ENCODE measurements at places on chromosomes 2 and 18. TPM values are rescaled to one million over a fixed set of nuclear protein-coding genes. Genes with fewer than 3 reads are reported as not detected.

The BCL11A gene
- not detected for total RNA-seq

GRCh38 chr2:7672685-7673071 lies 755.5 kb downstream of the RNF144A start:
- no peak for DNase-seq

GRCh38 chr2:34570266-34570872 lies 971.3 kb upstream of the FAM98A start:
- DNase-seq, result no peak

The INPP5D gene
- 117 TPM for total RNA-seq

The RNPEPL1 gene
- total RNA-seq, result 145 TPM

DNA sequence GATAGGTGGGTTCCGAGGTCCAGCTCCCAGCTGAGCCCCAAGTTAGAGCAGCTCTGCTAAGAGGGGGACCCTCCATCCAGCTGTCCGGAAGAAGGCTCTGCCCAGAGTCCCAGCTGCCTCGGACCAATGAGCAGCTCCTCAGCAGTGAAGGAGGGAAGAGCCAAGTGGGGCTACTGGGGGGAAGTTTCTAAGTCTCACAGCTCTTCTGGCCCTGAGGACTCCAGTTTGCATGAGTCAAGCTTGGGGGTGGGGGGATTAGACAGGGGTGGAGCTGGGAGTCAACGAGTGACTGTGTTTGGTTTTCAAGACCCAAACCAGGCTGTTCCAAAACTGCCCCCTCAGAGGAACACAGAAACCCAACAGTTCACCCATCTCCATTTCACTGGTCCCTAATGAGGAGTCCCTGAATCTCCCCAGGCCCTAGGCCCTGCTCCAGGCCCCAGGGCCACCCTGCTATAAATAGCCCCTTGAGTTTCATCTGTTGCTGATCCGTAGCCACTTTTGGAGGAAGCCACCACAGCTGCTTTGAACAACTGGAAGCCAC lies 100.9 kb downstream of the TNS1 start:
- DNase-seq, result no peak

- no peak for DNase-seq
Observed at GRCh38 chr2:43273529-43273928, 47.1 kb upstream of the ZFP36L2 start.

DNA sequence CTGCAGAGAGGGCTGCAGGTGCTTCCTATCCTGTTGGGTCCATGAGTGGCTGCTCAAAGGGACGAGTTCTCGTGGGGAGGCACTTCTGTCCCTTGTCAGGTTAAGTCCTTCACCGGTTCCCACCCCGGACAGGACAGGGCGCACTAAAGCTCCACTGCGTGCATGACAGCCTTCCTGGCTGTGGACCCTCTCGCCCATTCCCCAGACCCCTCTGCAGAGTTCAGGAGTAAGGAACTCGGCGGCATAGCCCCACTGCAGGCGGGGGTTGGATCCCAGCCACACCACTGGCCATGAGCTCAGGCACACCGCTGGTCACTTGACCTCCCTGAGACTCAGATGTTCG lies 147.5 kb upstream of the ID2 start:
- DNase-seq, result no peak

GRCh38 chr18:67926929-67927864 lies 410.7 kb upstream of the DSEL start:
- no peak for DNase-seq

DNA sequence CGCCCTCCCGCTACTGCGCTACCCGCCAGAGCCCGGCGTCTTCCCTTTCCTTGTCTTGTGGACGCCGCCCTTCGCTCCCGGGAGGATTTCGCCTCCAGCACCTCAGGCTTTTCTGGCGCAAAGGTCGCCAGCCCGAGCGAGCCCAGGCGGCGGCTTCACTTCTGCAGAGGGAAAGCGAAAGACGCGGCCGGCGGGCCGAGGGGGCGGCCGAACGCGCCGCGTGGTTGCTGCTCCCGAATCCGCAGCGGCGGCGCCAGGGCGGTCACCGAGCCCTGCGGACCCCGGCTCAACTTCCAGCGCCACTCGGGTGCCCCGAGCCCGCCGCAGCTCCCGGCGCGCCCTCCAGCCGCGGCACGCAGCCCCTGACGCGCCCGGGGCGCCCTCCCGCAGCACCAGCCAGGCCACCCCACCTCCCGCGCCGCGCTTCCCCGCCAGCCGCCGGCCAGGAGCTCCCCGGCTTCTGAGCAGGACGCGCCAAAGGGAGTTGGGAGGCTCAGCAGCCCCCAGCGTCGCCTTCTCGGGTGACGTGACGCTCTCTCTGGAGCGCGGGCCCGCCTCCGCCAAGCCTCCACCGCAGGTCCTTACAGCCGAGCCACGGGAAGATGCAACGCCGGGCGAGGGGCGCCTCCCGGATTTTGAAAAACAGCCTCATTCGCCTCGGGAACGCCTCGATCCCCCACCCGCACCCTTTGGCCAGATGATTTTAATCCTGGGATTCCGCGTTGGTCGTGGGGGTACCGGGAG lies 84.9 kb upstream of the EPB41L3 start:
- DNase-seq, result no peak

DNA sequence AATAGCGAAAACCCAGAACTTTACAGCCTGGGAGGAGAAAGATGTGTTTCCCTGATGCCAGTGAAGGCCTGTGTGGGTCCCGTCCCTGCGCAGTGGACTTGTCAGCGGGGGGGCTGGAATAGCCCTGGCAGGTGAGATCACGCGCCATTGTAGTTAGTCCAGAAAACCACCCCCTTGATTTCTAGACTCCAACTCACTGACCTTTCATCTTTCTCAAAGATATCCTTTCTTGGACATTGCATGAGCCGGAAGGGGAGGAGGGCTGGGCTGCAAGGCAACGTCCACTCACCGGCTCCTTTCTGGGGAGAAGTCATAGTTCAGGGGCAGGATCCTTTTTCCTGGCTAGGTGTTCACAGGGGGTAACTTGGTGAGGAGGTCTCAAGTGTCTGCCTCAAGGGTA lies 22.3 kb upstream of the ASAP2 start:
- no peak for DNase-seq

The GYPC gene
- 78.5 TPM for total RNA-seq

- DNase-seq, result no peak
Observed at GRCh38 chr2:137862651-137863050, 101.6 kb upstream of the HNMT start.

The INHBB gene
- total RNA-seq, result not detected

DNA sequence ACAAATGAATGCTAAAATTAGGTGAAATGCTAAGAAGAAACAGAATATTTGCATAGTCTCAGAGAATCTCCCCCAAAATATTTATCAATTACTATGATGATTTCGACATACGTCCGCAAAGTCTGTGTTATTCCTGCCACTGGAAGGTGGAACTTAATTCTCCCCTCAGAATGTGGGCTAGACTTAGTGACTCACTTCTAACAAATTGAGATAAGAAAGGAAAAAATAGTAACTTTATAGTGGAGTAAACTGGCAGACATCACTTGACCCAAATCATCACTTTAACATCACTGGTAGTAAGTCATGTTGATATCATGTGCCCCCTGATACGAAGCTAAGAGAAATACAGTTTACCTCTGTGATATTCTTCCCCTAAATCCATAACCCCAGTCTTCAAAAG lies 23.5 kb downstream of the HADHB start:
- DNase-seq, result no peak

- DNase-seq, result no peak
Observed at GRCh38 chr2:10504370-10504993, 56.4 kb upstream of the ODC1 start.

GRCh38 chr18:9147440-9148202 lies 11.0 kb downstream of the ANKRD12 start:
- peak; percentile 64 for DNase-seq

The HOXD4 gene
- total RNA-seq, result not detected

DNA sequence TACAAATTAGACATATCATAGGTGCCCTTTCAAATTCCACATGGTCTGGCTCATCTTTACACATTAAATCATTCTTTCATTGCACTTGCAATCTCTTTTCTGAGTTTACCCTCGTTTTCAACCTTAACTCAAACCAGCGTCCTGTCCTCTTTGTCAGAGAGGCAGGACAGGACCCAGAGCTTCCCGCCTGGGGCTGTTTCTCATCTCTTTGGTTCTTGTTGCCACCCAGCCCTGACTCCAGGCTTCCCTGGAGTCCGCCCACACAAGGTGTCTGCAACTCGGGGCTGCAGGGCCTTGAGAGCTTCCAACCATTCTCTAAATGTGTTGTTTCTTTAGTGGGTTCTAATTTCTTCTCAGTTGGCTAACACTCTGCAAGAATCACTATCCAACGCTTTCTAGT lies 24.4 kb downstream of the RBMS1 start:
- DNase-seq, result no peak

DNA sequence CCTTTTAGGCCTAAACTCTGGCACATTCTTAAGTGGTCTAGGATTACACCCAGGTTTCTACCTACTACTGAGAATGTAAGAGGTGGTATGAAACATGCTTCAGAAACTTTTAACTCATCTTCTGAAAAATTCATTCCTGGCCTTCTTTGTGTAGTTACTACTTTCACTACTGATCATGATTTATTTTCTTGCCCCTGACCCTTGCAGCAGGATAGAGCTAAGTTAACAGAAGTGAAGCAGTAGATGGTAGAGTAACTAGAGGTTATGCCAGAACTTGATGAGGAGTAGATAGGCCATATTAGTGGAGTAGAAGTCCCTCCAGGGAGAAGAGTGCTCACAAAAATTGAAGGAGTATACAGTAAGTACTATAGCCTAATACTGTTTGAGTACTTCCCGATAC lies 75.5 kb upstream of the MSTN start:
- DNase-seq, result no peak

The LRRTM4 gene
- total RNA-seq, result not detected

- DNase-seq, result no peak
Observed at GRCh38 chr2:14301331-14301730, 331.2 kb upstream of the LRATD1 start.

- DNase-seq, result no peak
Observed at GRCh38 chr2:113273027-113273551, 5.6 kb downstream of the PAX8 start.

DNA sequence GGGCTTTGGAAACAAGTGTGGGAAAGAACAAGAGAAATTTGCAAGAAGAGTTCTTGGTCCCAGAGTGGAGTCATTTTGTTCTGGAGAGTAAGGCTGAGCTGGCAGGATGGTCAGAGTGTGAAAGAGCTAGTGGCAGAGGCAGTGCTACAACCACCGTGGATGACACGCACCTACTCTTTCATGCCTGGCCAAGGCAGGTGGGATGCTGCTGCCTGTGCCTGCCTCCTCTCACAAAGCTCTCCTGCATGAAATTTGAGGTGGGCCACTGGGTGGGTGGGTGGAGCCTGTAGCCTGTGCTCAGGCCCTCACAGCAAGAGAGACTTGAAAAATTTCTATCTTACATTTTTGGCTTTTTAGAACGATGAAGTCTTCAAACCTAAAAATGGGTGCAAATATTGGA lies 9.4 kb upstream of the INO80C start:
- no peak for DNase-seq

DNA sequence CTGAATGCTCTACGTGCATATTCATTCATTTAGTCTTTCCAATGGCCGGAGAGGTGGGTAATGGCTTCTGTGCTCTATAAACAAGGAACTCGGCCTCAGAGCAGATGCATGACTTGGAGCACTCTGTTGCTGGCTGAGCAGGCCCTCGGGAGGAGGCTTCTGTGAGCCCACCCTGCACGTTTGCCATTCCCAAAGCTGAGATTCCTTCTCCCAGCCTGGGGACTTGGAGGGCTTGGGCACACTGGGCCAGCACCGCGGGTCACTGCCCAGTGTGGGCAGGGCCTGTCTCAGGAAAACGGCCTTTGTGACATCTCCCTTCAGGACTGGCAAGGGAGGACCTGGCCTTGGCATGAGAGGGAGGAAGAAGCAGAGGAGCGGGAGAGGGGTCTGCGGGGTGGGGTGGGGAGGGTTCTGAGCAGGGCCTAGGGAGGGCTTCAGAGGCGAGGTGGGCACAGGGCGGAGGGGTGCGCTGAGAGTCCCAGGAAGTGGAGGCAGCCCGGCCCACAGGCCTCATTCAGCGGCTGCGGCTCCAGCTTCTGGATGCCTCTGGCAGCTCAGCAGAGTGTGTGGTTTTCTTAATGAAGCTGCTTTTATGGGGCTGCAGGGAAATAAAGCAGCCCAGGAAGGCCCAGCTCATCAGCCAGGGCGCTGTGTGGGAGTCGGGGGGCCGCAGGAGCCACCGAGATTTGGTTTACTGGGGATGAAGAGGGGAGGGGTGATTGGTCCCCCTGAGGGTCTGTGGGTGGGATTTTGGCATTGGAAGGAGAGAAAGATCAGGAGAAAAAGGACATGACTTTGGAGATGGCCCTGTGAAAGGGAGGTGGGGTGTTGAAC lies 51.7 kb upstream of the OTOF start:
- DNase-seq, result no peak

The LRRTM1 gene
- total RNA-seq, result not detected

GRCh38 chr2:47771211-47771610 lies 11.7 kb upstream of the MSH6 start:
- no peak for DNase-seq

DNA sequence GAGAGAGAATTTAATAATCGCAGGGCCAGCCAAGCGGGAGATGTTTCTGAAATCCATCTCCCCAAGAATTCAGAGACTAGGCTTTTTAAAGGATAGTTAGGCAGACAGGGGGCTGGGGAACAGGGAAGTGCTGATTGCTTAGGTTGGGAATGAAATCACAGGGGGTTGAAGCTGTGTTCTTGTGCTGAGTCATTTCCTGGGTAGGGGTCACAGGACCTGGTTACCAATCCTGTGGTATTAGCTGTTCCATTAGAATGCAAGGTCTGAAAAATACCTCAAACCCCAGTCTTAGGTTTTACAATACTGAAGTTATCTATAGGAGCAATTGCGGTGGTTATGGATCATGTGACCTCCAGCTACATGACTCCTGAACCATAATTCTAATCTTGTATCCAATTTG lies 4.6 kb downstream of the SP140 start:
- no peak for DNase-seq

The YPEL5 gene
- 81.5 TPM for total RNA-seq

DNA sequence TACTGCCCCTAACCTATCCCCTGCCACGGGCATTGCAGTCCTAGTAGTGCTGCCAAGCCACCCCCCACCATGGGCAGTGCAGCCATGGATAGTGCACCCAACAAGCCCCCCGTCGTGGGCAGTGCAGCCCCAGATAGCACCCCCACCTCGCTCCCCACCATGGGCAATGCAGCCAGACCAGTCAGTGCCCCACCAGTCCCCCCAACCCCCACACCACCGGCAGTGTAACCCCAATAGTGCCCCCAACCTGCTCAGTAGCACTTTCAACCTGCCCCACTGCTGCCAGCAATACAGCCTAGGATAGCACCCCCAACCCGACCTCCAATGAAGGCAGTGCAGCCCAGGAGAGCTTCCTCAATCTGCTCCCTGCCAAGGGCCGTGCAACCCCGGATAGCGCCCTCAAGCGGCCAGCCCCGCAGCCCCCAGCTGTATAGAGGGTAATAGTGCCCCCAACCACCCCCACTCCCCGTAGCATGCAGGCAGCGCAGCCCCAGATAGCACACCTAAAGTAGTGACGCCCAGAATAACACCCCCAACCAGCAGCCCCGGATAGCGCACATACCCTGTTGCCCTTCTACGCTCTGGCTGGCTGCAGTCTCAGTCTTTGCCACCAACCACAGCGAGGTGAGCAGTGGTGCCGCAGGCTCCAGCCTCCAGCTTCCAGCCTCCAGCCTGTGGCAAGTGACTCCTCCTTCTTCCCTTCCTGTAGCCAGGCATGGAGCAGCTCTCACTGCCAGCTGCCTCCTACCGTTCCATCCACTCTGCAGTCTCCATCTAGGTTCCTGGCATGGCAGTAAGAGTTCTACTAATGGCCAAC lies 45.4 kb upstream of the ANKRD62 start:
- DNase-seq, result no peak

GRCh38 chr2:16254356-16254965 lies 314.1 kb downstream of the MYCN start:
- DNase-seq, result no peak
